ENCODE measurements at places on chromosomes 5 and 9. TPM values are rescaled to one million over a fixed set of nuclear protein-coding genes. Genes with fewer than 3 reads are reported as not detected.

Gene FAXDC2
- 4.3 TPM for total RNA-seq

Gene C5orf52
- total RNA-seq = not detected

Gene SLC6A3
- total RNA-seq = not detected

Gene ORM2
- not detected for total RNA-seq

Gene MELK
- total RNA-seq = 9.6 TPM

Gene AK6
- 44.5 TPM for total RNA-seq

Gene ZNF354C
- 7.7 TPM for total RNA-seq

Gene PLK2
- 487 TPM for total RNA-seq

Gene IGFBPL1
- total RNA-seq = 0.20 TPM

Gene WDR5
- total RNA-seq = 20.0 TPM

Gene PCDHGA4
- 16.9 TPM for total RNA-seq

Gene DTWD2
- 7.8 TPM for total RNA-seq

Gene PCDHGA5
- 2.3 TPM for total RNA-seq

Gene TMEM203
- total RNA-seq = 39.2 TPM

Gene CKS2
- 41.8 TPM for total RNA-seq

Measured in smooth muscle cell of the pulmonary artery (primary cell).